Activated CD8-positive, alpha-beta memory T cell treated with anti-CD3 and anti-CD28 coated beads for 36 hours (primary cell): ENCODE measurements at places on chromosomes 5 and 9. TPM values are rescaled to one million over a fixed set of nuclear protein-coding genes. Genes with fewer than 3 reads are reported as not detected.

The KLF9 gene
- total RNA-seq = 22.0 TPM

The CDKN2B gene
- 0.11 TPM for total RNA-seq

The GKAP1 gene
- total RNA-seq = 3.5 TPM

The PCAT7 gene
- not detected for total RNA-seq

The CHSY3 gene
- total RNA-seq = not detected

The ZNF608 gene
- not detected for total RNA-seq

The IRX2 gene
- not detected for total RNA-seq

The PDZD2 gene
- total RNA-seq = 0.63 TPM

The ABL1 gene
- total RNA-seq = 41.8 TPM
